ENCODE measurements at places on chromosomes 3 and 15.

DNA sequence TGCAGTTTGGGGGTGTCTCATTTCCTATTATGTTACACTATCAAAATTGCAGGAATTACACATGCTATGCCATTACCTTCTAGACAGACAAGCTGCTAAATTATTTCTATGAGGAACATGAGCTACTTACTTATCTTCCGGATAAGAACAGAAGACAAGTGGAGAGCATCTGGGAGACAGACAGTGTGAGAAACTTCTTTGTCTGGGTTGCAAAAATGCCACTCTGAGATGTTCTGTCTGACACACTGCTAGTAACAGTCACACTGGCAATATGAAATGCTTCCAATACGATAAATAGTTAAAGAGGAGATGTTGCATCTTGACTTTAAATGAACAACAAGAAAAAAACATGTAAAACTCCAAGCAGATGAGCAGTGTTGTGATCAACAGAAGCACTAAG, 40.1 kb downstream of the LSAMP start:
- no peaks in the 10 kb centered on the region for H3K36me3 ChIP-seq
- no peak overlapping the region for H3K27ac ChIP-seq
- H3K4me1 ChIP-seq, result no peaks in the 10 kb centered on the region
- H3K4me3 ChIP-seq, result no peak overlapping the region
- H3K27me3 ChIP-seq, result no peaks in the 10 kb centered on the region

- no peak overlapping the region for H3K27ac ChIP-seq
- DNase-seq, result peak; percentile 48
- no peaks in the 10 kb centered on the region for H3K27me3 ChIP-seq
- peaks cover 44% of the 10 kb centered on the region for H3K4me1 ChIP-seq
These were observed 5.1 kb upstream of the SRP14 start for GRCh38 chr15:40043927-40044716.

DNA sequence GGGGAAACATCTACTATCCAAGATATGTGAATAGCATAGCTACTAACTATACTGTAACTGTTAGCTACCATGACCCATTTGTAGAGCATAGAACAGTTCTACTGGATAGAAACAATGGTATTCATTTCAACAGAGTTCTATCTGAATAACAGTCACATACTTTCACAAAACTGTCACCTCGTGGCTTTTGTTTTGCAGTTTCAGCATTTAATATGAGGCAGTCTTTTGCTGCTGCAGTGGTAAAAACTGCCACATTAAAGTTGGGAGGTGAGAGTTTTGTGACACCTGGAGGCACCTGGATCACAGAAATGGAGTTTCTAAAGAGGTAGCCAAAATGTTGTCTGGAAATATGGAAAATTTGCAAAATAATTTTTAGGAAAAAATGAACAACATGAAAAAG, 578.0 kb downstream of the UNC13C start:
- no peaks in the 10 kb centered on the region for H3K36me3 ChIP-seq
- peaks cover 3% of the 10 kb centered on the region for H3K4me1 ChIP-seq
- H3K4me3 ChIP-seq, result no peak overlapping the region
- DNase-seq, result no peak
- H3K27me3 ChIP-seq, result no peaks in the 10 kb centered on the region
- no peak overlapping the region for H3K27ac ChIP-seq

DNA sequence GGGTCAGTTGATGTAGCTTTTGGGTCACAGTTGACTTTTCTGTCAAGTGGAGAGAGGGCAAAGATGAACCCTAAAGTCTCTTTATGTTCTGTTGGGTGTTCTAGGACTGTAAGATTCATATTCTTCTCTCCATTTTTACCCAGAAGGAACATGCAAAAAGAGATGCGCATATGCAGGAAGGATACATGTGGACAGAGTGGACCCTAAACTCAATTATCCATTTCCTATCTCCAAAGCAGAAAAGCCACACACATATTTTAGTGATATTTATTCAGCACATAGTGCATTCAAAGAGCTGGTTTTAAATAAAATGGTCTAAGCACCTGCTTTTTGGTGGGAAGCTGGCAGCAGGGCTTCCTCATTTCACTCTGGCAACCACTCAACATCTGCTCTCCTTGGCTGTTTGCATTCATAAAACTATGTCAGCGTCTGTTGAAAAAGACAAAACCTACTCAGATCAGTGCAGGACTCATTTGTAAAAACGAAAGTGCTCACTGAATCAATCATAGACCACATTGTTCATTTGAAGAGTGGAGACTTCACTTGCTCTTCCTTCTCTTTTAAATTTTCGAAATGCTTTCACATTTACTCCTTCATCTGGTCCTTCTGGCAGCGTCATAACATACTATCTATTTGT, 96.6 kb downstream of the SEMA6D start:
- no peak overlapping the region for H3K4me3 ChIP-seq
- no peaks in the 10 kb centered on the region for H3K36me3 ChIP-seq
- peaks cover 3% of the 10 kb centered on the region for H3K27me3 ChIP-seq
- H3K27ac ChIP-seq, result no peak overlapping the region

DNA sequence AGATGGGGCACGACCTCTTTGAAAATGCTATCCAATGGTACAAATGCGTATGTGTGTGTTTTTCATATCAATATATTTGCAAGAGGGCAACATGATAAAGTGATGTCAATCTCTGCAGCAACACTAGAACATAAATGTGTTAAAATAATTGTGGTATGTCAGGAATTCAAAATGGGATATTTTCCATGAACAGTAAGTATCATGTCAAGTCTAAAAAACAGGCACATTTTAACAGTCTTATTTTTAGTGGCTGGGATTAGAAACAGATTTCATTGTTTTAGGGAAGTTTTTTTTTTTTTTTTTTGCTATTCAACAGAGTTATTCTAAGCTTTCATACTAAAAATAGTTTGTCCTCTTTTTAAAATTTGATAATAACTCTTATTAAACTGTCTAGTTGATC, 209.8 kb downstream of the GAP43 start:
- DNase-seq, result no peak
- H3K27ac ChIP-seq, result no peak overlapping the region
- H3K4me1 ChIP-seq, result no peaks in the 10 kb centered on the region
- H3K27me3 ChIP-seq, result no peaks in the 10 kb centered on the region

DNA sequence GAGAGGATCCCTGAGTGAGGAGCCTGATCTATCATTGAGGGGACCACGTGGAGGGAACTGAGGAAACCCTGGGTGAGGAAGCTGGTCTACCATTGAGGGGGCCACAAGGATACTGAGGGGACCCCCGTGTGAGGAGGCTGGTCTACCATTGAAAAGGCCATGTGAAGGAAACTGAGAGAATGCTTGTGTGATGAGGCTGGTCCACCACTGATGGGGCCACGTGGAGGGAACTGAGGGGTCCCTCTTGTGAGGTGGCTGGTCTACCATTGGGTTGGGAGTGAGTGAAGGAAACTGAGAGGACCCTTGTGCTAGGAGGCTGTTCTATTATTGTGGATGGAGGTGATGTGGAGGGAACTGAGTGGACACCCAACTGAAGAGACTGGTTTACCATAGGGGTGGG, 161.3 kb downstream of the FBLN2 start:
- no peak for DNase-seq
- no peaks in the 10 kb centered on the region for H3K4me1 ChIP-seq
- no peak overlapping the region for H3K27ac ChIP-seq
- no peaks in the 10 kb centered on the region for H3K36me3 ChIP-seq
- H3K27me3 ChIP-seq, result no peaks in the 10 kb centered on the region
- no peak overlapping the region for H3K4me3 ChIP-seq

DNA sequence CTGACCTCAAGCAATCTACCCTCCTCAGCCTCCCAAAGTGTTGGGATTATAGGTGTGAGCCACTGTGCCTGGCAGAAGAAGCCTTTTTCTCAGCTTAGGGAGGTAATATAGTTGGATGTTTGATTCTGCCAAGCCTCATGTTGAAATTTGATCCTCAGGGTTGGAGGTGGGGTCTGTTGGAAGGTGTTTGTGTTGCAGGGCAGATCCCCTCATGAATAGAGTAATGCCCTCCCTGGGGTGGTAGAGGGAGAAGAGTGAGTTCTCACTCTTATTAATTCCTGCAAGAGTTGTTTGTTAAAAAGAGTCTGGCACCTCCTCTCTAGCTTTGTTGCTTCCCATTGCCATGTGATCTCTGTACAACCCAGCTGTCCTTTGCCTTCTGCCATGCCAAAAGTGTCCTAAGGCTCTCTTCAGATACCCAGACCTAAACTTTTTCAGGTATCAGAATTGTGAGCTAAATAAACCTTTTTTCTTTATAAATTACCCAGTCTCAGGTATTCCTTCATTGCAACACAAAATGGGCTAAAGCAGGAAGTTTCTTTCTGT, 16.4 kb downstream of the NECTIN3 start:
- H3K27me3 ChIP-seq, result no peaks in the 10 kb centered on the region
- H3K27ac ChIP-seq, result no peak overlapping the region
- H3K36me3 ChIP-seq, result no peaks in the 10 kb centered on the region
- no peak overlapping the region for H3K4me3 ChIP-seq
- no peak for DNase-seq
- H3K4me1 ChIP-seq, result no peaks in the 10 kb centered on the region

GRCh38 chr15:41810651-41811431, 17.1 kb upstream of the JMJD7 start:
- H3K27me3 ChIP-seq, result no peaks in the 10 kb centered on the region
- H3K27ac ChIP-seq, result no peak overlapping the region
- no peak for DNase-seq
- no peak overlapping the region for H3K4me3 ChIP-seq
- H3K36me3 ChIP-seq, result peaks cover 45% of the 10 kb centered on the region
- no peaks in the 10 kb centered on the region for H3K4me1 ChIP-seq

DNA sequence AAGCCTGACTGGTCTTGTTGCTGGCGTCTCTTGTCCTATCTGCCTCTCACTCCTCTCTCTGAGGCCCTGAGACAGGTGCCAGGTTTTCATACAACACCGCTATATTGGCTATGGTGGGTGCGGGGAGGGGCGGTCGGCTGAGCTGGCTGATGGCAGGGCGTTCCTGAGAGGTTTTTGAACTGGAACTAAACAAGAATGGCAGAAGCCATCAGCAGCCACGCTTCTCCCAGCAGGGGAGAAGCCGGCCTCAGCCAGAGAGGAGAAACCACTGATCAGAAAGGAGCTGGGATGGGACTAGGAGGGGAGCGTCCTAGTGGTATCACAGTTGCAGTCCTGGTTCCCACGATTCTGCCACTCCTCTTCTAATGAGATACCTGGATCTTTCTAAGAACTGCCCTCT, 89.9 kb upstream of the PRR23E start:
- no peak for DNase-seq
- H3K4me1 ChIP-seq, result no peaks in the 10 kb centered on the region
- no peaks in the 10 kb centered on the region for H3K36me3 ChIP-seq

DNA sequence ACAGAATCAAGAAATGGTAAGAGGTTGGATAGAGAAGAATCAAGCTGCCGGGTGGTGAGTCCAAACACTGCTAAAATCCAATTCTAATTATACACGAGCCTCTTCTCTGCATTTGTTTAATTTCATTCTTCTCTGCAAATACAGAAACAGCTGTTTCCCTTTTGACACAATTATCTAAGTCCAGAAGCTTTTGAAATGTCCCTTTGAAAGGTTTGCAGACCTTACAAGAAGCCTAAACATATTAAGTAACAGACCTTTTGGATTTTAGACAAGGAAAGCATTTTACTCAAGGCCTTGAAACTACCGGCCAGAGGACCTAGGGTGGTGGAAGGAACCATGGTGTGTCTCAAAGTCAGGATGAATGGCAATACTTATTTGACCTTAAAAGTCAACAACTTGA, 403.8 kb upstream of the ADAMTS9 start:
- DNase-seq, result no peak
- H3K4me1 ChIP-seq, result no peaks in the 10 kb centered on the region
- H3K4me3 ChIP-seq, result no peak overlapping the region
- no peak overlapping the region for H3K27ac ChIP-seq
- no peaks in the 10 kb centered on the region for H3K36me3 ChIP-seq

DNA sequence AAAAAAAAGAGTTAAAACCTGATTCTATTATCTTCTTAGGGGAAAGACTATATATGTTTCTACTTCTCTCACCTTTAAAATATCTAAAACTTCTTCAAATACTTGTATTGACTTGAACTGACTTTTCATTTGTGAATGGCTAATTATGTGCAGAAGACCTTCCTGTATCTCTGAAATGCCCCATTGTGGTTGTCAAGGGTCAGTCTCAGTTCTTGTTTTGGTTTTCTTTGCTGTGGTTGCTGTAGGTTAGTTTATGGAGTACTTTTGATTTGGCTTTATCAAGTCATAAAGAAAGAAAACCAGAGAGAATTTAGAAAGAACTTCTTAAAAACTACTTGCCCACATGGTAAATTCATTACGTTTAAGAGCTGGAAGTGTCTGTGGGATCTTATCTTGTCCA, 345.3 kb upstream of the POU1F1 start:
- no peak for DNase-seq
- no peak overlapping the region for H3K4me3 ChIP-seq
- H3K27me3 ChIP-seq, result no peaks in the 10 kb centered on the region
- H3K27ac ChIP-seq, result no peak overlapping the region
- no peaks in the 10 kb centered on the region for H3K36me3 ChIP-seq
- H3K4me1 ChIP-seq, result no peaks in the 10 kb centered on the region

DNA sequence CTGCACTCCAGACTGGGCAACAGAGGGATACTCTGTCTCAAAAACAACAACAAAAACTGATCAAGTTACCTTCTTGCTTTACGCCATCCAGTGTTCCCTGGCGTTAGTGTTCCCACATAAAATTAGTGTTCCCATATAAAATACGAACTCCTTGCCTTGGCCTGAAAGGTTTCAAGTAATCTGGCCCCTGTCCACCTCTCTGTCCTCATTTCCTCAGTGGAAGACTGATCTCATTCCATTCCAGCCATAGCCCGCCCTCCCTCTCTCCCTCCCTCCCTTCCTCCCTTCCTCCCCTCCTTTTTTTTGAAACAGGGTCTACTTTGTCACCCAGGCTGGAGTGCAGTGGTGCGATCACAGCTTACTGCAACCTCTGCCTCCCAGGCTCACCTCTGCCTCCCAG, 2.8 kb upstream of the CAND2 start:
- peaks cover 8% of the 10 kb centered on the region for H3K4me1 ChIP-seq
- no peaks in the 10 kb centered on the region for H3K36me3 ChIP-seq
- no peak overlapping the region for H3K4me3 ChIP-seq
- DNase-seq, result no peak
- H3K27ac ChIP-seq, result no peak overlapping the region
- H3K27me3 ChIP-seq, result peaks cover 18% of the 10 kb centered on the region

GRCh38 chr15:67380921-67381320, 126.3 kb downstream of the IQCH start:
- H3K4me3 ChIP-seq, result no peak overlapping the region
- no peak for DNase-seq
- H3K27me3 ChIP-seq, result no peaks in the 10 kb centered on the region
- no peak overlapping the region for H3K27ac ChIP-seq
- no peaks in the 10 kb centered on the region for H3K36me3 ChIP-seq
- H3K4me1 ChIP-seq, result no peaks in the 10 kb centered on the region
